Central memory CD8-positive, alpha-beta T cell (primary cell): ENCODE measurements at places on chromosomes 3 and 15.

- DNase-seq, result no peak
Measured at GRCh38 chr3:151673974-151674373, 59.8 kb upstream of the AADACL2 start.

GRCh38 chr3:11618904-11619303 is 24.8 kb downstream of the VGLL4 start:
- DNase-seq, result no peak

DNA sequence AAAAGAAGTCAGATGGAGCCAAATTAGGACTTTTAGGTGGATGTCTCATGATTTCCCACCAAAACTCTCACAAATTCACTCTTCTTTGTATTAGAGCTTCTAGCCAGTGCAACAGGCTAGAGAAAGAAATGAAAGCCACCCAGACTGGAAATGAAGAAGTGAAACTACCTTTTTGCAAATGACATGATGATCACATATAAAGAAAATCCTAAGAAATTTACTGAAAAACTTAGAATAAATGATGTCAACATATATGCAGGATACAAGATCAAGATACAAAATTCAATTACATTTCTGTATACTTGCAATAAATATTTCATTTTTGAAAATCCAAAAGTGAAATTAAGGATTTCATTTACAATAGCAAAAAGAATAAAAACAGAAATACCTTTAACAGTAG is 110.8 kb downstream of the LRIG1 start:
- no peak for DNase-seq

DNA sequence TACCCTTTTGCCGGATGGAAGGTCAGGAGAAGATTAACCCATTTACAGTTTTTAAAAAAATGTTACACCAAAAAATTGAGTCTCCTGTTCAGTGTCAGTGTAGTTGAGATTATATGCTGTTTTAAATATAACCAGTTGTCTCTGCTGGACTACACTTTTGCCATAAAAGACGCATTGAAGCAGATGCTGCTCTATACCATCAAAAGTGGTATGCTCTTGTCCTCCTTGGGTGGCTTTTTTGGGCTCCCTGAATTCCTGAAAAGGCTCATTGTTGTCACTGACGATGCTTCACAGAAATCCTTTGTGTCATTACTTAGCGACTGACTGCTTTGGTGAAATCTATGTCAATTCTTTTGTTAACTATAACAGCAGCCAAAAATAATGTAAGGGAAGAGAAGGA is 133.9 kb upstream of the SKOR1 start:
- DNase-seq, result no peak

DNA sequence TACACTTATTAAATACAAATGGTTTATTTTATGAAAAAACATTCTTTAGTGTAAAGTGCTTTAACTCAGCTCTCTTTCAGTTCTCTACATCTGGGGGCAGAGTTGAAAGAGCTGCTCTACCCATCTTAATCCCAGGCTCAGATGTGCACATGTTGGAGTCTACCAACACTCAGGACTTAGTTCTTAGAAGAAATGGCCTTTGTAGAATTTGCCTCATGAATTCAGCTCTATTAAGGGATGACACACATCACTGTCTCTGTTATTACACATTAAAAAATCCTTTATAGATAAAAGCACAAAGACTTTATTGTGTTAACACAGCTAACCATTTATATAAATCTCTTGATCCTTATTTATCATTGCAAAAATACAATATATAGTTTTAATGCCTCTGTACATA is 31.7 kb upstream of the GSK3B start:
- DNase-seq, result no peak

DNA sequence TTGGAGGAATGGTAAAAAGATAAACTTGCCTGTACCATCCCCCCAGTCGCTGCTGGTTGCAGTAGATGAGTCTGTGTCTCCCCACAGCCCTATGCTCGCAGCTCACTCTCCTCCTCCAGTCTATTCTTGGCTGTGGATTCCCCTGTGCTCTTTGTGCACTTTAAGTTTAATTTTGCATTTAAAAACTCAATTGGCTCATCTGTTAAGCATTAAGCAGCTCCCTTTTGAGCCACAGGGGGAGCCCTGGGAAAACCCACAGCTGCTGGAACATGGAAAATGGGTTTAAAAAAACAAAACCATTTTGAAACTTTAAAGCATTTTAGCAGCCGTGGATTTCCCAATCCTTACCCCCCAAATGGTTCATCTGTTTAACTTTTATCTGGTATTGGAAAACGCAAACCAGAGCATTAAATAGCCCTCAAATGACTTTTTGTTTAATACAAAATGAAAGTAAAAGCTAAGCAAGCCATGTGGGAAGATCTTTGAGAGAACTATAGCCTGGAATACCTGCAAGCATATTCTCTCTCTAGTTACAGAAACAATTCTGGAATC is 536.9 kb downstream of the ZIC1 start:
- no peak for DNase-seq

DNA sequence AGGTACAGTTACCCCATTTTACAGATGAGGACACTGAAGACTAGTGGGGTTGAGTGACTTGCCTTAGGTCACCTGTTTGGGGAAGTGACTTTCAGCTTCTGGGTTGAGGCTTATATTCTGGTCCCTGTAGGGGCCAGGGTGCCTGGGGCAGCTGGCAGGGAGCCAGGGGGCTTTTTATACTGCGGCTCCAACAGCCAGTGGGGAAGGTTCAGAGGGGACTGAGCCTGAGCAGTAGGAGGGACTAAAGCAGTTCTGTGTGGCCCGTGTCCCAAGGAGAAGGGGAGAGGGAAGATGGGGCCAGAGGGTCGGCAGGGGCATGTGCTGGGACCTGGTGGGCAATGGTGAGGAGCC is 37.7 kb downstream of the SLC6A6 start:
- no peak for DNase-seq

DNA sequence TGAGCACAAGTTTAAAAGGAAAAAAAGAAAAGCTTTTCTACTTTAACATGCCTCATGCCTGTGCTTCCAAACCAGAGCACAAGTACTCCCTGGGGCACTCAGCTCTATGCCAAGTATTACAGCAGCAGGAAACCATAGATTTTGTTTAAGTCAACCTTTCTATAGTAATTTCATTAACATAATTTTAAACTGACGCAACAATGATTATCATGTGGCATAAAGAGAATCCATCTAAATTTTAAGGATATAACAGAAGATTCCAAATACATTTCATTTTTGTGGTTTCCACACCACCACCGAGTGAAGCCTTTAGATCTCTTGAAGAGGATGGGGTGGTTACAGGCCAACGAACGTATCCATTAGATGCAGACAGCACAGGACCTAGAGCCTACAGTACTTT is 112.1 kb downstream of the TNIK start:
- no peak for DNase-seq

DNA sequence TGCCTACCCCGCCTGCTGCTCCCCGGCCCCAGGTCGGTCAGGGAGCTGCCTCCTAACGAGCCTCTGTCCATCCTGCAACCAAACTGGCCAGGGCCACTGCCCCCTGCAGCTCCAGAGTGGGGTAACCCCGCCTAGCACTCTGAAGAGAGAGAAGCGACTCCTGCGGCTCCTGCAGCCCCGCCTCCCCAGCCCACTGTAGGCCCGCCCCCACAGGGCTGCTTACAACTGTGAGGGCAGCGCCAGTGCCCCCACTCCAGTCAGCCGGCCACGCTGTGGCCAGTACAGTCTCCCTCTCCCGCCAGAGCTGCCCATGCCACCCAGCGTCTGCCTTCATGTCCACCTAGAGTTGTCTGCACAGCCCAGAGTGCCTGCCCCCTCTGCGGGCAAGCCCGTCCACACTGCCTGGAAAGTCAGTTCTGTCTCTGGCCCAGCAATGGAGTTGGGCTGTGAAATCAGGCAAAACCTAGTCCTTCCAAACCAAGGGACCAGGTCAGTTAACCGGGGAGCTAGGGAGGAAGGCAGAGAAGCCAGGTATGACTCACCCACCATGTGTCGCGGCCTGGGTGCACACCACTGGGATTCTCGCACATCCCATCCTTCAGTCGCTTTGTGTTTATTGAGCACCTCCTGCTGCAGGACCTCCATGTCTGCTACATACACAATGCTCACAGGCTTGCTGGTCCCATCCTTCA is 2.4 kb downstream of the UCN2 start:
- DNase-seq, result no peak

GRCh38 chr3:107969994-107970819 is 120.6 kb downstream of the CD47 start:
- no peak for DNase-seq

DNA sequence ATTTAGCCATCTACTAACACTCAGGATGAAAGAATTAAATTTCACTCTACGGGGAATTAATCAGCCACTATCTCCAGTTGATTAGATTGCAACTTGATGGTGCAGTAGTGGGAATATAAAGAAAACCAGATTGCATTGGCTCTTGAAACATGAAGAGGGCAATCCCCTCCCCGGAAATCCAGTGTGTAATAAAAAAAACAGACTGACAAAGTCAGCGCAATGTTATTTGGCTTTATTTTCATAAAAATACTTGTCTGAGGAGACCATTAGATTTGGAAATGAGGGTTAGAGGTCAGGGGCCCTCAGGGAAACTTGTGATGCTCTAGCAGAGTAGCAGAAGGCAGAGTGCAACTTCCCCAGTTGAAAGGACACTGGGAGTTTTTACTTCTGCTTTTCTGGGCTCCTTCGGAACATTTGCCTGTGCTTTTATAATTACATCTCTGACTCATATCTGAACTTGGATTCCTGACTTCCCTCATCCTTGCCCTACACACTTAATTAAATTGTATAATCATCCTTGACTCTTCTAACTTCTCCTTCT is 326.8 kb downstream of the TUSC7 start:
- no peak for DNase-seq

GRCh38 chr3:182244222-182244971 is 532.7 kb downstream of the SOX2 start:
- no peak for DNase-seq

DNA sequence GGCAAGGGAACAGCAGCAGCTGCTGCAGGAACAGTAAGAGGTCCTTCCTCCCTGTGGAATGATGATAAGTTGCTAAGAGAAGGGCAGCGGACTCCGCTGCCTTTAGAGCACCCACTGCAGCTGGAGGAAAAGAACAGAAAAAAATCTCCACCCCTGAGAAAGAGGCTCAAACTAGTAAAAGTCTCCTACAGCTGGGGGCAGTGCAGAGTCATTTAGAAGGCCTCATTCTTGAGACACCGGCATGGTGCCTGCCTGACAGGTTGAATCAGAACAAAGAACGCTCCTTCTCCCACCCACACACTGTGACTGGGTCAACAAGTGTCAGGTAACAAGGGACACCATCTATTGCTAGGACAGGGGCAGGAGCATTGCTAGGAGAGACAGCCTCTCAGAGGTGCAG is 188.4 kb downstream of the ABHD5 start:
- no peak for DNase-seq

DNA sequence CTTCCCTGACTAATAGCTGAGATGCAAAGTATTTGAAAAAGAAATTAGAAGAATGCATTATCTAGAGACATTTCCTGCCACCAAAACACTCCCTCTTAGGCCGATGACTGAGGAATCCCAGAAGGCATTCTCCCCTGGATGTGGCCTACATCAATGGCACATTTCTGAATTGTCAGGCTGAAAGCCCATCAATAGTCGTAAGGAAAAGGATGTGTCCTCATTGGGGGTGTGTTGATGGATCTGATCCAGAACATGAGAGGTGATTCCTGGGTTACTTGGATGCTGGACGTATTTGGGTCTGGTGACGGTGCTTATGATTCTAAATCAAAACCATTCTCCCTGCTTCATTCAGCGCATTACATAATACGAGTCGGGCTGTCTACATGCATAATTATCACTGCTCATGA is 216.9 kb upstream of the CDIN1 start:
- no peak for DNase-seq
